ENCODE measurements at places on chromosomes 16 and 17.
A peak's percentile ranks its signal among the peaks of the same experiment; 100 is the strongest.

- DNase-seq = no peak
Measured at GRCh38 chr16:87056083-87056482, 261.1 kb downstream of the C16orf95 start.

- DNase-seq = no peak
Measured at GRCh38 chr16:67449336-67449735, 18.4 kb downstream of the HSD11B2 start.

DNA sequence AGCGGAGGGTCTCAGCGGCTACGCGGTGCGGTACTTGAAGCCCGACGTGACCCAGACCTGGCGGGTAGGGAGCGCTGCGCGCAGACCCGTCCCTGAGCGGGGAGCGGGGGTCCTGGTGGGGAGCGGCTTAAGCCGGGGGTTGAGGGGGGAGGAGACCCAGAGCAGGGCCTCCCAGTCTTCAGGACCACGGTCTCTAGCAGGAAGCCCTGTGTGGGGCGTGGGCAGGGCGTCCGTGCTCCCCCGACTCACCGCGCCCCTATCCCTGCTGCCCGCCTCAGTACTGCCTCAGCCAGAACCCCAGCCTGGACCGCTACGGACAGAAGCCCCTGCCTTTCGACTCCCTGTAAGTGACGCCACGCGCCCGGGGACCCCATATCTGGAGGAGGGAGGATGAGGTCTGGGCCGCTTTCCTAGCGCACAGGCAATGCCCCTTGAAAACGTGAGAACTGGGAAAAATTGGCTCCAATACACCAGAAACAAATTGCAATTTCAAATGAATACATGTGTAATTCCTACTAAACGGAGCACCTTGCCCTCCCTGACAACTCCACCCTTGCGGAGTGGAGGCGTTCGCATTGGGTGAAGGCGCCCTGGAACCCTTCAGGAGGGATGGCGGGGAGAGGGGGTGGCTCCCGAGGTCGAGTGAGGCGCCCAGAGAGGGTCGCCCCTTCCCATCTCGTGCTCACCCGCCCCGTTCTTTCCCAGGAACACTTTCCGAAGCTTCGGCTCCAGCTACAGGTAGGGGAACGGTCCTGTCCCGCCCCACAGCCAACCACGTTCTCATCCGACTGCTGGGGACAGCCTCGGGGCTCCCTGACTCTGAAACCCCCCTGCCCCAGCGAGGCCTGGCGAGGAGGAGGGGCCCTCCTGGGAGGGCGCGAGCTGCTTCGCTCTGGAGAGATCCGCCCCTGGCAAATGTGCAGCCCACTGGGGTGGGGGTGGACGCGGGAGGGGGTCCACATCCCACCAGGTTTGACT is 14.6 kb upstream of the CNGB1 start:
- DNase-seq = no peak

- DNase-seq = no peak
Measured at GRCh38 chr16:23141033-23141432, 8.2 kb downstream of the USP31 start.

- DNase-seq = peak; percentile 62
Measured at GRCh38 chr17:29116804-29117753, 63.1 kb downstream of the MYO18A start.
